Small intestine (tissue), 16 donors: ENCODE measurements at places on chromosomes 6 and 20.

- DNase-seq: no peak
Observed at GRCh38 chr6:13725052-13725451, 13.4 kb upstream of the RANBP9 start.

DNA sequence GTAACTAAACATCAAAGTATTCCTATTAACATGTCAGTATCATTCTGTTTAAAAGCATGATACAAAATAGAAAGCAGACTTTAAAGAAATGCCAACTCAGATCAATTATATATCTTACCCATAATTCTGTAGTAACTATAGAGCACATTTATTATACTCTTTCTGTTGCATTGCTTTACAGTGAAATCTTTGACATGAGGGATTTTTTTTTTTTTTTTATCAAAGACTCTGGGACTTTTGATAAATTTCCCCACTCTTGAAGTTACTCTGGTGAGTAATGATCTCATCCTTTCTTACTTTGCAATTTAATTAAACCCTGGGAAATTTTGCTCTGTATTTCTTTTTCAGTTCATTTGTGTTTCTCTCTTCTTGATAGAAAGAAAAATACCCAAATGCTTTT lies 17.4 kb downstream of the ADGRF4 start:
- no peak for DNase-seq

DNA sequence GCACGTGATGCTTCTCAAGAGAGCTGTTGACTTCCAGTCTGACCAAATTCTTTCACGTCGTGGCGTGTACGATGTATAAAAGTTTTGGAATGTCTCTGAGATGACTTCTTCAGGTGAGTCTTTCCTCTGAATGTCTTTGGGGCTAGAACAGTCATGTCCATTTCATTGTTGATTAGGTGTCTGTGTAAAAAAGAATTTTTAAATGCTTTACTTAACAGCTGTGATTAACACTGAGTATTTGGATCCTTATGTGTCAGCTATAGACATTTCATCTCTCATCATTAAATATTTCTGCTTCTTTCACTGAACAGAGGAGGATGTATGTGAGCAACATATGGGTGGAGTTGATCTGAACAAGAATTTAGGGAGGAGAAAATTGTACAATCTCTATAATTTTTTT lies 29.3 kb upstream of the KIF13A start:
- DNase-seq: no peak

DNA sequence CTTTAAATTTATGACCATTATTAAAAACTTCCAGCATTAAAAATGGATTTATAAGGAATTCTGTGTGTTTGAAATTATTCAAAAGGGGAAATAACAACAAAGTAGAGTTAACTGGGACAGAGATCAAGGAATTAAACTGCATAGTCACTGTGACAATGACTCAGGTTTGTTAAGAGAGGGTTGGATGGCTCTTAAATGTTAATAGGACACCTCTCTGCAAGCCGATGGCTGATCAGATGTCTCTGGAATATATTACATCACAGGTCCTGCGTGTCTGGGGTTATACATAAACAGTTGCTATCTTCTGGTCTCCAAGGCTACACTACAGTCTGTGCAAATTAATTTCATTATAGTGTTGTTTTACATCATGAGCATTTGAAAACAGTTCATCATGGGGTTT lies 574.3 kb downstream of the COL12A1 start:
- no peak for DNase-seq

- no peak for DNase-seq
Observed at GRCh38 chr6:107547451-107547840, 57.5 kb downstream of the SOBP start.

- DNase-seq: no peak
Observed at GRCh38 chr6:4258733-4259132, 123.4 kb upstream of the ECI2 start.

DNA sequence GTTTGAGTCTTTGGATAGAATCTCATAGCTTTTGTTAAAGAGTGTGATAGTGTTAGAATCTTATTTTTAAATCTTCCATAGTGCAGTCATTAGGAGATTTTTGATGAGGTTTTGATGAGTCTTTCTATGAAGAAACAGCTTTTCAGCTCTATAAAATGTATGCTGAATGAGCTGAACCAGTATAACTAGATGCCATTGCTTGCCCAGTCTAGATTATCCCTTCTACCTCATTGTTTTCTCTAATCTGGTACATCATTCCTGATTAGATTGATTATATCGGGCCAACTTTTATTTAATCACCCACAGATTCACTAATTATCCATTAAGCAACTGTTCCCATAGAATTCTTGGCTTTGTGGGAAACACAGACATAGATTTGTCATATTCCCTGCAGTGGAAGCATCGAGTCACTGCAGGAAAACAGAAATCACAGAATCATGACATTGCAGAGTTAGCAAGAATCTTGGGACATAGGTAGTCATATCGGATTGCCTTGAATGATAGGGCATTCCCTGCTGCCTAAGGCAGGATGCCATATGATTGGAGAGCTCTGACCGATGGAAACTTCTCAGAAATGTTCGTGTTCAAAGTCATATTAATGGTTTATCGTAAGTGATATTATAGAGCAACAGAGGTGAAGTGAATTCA lies 882.7 kb upstream of the FLRT3 start:
- DNase-seq: no peak

GRCh38 chr20:53831812-53832211 lies 238.2 kb upstream of the ZNF217 start:
- DNase-seq: no peak

- no peak for DNase-seq
Observed at GRCh38 chr6:52595796-52596130, 18.9 kb upstream of the TRAM2 start.

DNA sequence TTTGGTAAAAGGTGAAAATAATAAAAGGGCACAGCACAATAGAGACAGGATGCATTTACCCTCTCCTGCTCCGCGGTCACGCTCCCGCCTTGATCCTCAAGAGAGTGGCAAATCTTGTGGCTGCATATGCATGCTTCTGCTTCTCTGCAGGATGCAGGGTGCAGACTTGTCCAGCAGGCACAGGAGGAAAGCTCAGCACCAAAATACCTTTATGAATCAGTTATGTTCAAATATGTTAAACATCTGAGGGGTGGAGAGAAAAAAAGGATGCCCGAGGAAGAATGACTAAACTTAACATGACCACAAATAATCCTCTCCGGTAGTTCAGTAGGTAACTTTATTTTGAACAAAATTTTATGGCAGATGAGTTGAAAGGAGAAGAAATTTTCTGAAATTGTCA lies 366.1 kb upstream of the SOX4 start:
- no peak for DNase-seq

DNA sequence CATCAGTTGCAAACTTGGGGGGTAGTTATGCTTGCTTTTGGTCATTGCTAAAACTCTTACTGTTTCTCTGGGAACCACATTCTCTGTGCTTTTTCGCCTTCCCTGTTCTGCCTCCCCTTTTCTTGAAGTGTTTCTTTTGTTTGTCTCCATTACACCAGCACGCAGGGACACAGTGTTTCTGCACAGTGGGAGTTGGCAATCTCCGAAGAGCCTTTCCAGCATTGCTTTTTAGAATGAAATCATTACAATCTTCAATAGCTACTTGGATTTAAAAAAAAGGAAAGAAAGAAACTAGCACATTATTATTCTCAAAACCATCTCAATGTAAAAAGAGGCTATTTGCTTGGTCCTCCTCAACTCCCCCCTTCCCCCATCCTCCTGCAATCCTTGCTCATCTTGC lies 536.7 kb upstream of the MMS22L start:
- no peak for DNase-seq

DNA sequence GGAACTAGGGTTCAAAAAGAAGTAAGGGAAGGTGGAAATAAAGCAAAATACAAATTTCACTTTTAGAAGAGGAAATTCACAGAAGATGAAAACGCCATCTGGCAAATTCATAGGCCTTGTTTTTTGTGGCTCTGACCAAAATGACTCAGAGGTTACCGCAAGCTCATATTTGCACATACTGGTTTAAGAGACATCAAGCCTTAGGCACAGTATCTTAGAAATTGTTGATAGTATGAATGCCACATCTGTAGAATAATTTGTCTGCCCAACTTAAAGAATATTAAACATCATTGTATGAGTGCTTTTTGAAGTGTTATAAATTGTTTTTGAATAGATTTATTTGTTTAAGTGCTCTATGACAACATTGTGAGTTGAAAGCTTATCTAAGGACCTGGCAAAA lies 10.6 kb downstream of the TAAR1 start:
- DNase-seq: no peak

DNA sequence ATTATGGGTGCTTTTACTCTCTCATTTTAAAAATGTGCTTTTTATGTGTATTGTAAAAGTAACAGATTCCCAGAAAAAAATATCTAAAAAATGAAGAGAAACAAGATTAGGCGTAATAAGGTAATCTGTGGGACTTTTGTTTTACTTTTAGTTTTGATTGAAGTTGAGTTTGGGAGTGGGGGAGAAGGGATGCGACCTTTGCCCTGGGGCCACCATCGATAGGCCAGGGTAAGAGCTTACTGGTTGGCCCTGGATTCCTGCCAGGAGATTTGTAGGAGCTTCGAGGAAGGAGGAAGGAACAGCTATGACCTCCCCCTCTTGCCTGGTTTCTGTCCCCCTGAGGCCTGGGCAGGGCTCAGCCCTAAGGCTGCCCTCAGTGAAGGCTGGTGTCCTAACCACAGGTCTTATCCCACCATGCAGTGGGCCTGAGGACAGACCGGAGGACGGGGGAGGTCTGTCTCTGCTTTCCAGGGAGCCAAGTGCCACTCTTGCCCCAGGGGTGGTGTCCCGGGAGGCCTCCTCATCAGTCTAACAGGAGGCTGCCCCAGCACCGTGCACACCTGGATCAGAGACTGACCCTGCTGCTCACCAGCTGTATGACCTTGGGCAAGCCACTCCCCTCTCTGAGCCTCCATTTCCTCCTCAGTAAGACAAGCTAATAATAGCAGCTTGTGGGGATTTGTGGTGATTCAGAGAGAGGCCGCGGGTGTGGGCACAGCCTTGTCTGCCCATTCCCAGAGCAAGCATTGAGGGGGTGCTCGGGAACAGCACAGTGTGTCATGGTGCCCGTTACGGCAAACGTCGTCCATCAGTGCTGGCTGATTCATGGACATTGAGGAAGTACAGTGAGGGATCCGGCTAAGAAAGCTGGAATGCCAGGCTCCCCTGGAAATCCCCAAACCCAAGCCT lies 21.2 kb downstream of the TGM2 start:
- DNase-seq: peak; percentile 98

DNA sequence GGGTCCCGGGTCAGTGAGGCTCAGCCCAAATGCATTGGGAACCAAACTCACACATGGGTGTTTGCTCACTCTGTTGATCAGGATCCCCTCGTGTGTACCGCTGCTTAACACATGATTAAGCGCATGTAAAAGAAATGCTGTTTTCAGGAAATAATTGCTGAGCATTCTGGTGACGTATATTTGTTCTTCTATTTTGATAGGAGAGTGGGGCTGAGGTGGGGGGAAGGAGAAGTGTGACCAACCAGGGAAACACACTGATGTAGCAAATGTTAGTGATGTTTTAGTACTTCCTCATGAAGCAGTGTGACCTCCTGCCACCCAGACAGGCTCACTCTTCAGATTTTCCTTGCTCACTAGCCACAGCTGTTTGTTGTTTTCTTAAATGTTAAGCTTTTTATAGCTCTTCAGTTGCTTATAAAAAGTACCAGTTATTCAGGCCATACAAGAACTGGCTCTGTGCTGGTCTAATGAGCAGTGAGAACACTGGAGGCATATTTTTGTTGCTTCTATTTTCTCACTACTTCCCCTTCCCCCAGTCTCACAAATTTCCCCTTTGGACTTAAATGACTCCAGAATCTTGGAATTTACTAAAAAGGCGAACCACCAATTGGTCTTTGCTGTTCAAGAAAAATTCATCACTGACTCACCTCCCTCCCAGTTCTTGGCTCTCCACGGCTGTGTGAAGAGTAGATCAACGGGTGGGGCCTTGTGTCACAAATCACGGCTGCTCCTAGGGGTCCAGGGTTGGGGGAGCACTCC lies 79.2 kb upstream of the BACH2 start:
- DNase-seq: no peak

GRCh38 chr20:38414769-38415450 lies 20.2 kb downstream of the SNHG17 start:
- DNase-seq: no peak

DNA sequence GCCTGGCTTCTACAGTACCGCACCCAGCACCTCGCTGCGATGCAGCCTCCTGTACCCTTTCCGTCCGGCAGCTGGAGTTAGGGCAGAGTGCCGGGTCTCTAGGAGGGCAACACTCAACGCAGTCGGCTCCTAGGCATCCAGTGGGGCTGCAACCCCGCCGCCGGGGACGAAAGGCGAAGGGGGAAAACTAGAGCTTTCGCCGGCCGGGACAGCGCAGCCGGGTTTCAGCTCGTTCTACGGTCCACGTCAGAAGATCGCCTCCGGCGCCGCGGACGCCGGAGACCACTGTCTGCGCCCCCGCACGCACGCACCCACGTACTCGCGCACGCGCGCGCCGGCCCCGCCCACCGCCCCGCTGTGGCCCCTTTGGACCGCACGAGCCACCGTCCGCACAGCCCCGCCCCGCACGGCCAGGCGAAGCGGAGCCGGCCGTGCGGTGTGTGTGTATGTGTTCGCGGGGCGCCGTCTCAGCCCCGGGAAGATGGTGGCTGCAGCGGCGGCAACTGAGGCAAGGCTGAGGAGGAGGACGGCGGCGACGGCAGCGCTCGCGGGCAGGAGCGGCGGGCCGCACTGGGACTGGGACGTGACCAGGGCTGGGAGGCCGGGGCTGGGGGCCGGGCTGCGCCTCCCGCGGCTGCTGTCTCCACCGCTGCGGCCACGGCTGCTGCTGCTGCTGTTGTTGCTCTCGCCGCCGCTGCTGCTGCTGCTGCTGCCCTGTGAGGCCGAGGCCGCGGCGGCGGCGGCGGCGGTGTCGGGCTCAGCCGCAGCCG lies at the start of gene ATRN:
Gene ATRN, plus strand, starts transcription at position 392 of the 770 bp plus-strand sequence. Its CDS starts 90 bp downstream, at position 482.
- peak; percentile 80 for DNase-seq

DNA sequence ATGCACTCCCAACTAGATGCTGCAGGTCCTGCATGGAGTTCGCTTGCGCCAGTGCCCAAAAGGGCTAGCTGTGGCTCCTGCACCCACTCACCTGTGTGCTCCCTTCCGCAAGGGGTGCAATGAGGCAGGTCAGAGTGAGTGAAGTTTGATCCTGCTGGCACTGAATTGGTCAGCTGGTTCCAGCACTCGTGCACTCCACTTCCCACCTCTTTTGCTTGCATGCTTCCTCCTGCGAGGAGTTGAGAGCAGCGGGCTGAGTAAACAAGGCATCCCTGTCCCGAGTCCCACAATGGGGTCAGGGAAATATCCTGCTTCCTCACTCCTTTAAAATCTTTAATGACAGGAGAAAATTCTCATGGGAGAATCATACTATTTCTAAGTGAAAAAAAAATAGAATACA lies 86.2 kb downstream of the LCA5 start:
- no peak for DNase-seq

GRCh38 chr6:29465801-29466200 lies 8.8 kb downstream of the OR2H1 start:
- no peak for DNase-seq

GRCh38 chr6:160789263-160790027 lies 87.4 kb downstream of the PLG start:
- DNase-seq: no peak

DNA sequence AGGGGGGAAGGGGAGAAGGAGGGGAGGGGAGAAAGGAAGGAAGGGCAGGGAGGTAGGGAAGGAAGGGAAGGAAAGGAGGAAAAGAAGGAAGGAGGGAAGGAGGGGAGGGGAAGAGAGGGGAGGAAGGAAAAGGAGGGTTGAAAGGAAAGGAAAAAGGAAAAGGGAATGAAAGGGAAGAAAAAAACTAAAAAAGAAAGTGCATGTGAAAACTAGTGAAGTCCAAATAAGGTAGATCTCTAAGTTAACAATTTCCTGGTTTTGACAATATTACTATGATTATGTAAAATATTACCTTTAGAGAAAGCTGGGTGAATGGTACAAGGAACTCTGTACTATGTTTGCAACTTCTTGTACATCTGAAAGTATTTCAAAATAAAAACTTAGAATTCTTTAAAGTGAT lies 132.4 kb downstream of the PTPRT start:
- DNase-seq: no peak

GRCh38 chr6:143283887-143284645 lies 166.4 kb downstream of the ADAT2 start:
- no peak for DNase-seq
